Psoas muscle (tissue), 8 donors: ENCODE measurements at places on chromosomes 2 and 18. TPM values are rescaled to one million over a fixed set of nuclear protein-coding genes. Genes with fewer than 3 reads are reported as not detected.

Gene RAX
- not detected for polyA plus RNA-seq

Gene GKN2
- polyA plus RNA-seq = not detected

Gene LRRC30
- 21.7 TPM for polyA plus RNA-seq

Gene SMC6
- polyA plus RNA-seq = 10.5 TPM

Gene LPIN2
- polyA plus RNA-seq = 1.5 TPM

Gene RIT2
- not detected for polyA plus RNA-seq

Gene COLEC11
- 0.23 TPM for polyA plus RNA-seq

Gene FOXD4L1
- 0.19 TPM for polyA plus RNA-seq

Gene KCNE4
- 0.58 TPM for polyA plus RNA-seq

Gene FSIP2
- polyA plus RNA-seq = 0.01 TPM

Gene C2orf92
- polyA plus RNA-seq = 0.98 TPM

Gene AQP12A
- not detected for polyA plus RNA-seq

Gene ARHGEF4
- polyA plus RNA-seq = 3.7 TPM

Gene DDX1
- 166 TPM for polyA plus RNA-seq

Gene CASP10
- polyA plus RNA-seq = 1.2 TPM

Gene FARSB
- polyA plus RNA-seq = 35.6 TPM

Gene ST3GAL5
- polyA plus RNA-seq = 14.6 TPM

Gene TFCP2L1
- 1.2 TPM for polyA plus RNA-seq
